ENCODE measurements at places on chromosomes 2 and 18.

DNA sequence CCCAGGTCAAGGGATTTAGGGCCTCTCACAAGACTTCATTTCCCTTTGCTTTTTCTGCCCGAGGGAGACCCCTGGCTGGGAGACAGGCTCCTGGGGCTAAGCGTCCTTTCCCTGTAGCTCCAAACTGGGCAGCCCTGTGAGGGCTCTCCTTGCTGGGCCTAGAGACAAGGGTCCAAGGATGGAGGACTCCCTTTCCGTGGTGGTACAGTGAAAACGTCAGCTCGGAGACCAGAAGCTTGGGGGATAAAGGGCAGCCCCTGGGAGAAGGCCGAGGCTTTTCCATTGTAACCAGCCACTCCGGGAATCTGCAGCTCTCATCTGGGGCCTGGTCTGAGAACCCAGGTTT is 2.3 kb downstream of the SIX2 start:
- no peak for DNase-seq

DNA sequence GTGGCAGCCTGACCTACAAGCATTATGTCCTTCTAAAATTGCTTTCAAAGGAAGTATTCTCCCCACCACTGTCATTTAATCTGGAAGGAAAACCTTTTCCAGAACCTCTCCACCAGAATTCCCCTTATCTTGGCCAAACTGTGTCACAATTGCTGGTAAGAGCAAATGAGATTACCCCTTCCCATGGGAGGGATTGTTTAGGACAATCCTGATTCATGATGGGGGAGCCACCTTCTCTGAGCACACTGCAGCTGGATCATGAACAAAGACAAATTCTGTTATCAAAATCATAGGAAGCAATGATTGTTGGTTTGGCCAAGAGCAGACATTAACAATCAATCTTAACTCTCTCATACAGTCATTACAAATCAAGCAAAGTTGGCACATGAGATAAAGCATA is 18.1 kb upstream of the ATOH8 start:
- DNase-seq: no peak

- DNase-seq: no peak
Observed at GRCh38 chr18:10476338-10476791, 21.9 kb downstream of the APCDD1 start.

DNA sequence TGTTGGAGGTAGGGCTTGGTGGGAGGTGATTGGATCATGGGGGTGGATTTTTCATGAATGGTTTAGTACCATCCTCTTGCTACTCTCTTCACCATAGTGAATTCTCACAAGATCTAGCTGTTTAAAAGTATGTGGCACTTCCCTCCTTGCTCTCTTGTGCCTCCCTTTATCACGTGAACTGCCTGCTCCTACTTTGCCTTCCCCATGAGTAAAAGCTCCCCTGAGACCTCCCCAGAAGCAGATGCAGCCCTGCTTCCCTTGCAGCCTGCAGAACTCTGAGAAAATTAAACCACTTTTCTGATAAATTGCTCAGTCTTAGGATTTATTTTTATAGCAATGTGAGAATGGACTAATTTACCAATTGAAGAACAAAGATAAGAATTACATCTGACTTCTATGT is 223.1 kb downstream of the RNF144A start:
- no peak for DNase-seq

- DNase-seq: no peak
Observed at GRCh38 chr2:21500401-21500945, 376.7 kb downstream of the TDRD15 start.

DNA sequence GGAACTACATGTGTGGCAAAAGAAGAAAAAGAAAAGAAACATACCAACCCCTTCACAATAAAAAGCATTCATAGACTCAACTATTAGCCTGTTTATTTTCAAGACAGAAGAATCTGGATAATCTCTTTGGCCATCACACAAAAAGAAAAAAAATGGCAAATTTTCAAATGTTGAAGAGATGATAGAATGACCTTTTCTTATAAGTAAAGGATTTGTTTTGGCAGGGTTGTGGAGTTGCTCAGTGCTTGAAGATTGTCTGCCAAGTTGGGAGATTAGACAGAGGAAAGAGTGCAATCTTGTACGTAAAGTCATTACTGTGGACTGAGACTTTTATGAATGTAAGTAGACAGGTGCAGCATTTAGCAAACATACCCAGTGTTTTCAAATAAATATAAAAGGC is 18.5 kb upstream of the FAM171B start:
- DNase-seq: no peak

GRCh38 chr2:9440058-9440727 is 16.7 kb downstream of the CPSF3 start:
- DNase-seq: no peak

- no peak for DNase-seq
Observed at GRCh38 chr2:59584958-59585357, 968.5 kb downstream of the BCL11A start.

DNA sequence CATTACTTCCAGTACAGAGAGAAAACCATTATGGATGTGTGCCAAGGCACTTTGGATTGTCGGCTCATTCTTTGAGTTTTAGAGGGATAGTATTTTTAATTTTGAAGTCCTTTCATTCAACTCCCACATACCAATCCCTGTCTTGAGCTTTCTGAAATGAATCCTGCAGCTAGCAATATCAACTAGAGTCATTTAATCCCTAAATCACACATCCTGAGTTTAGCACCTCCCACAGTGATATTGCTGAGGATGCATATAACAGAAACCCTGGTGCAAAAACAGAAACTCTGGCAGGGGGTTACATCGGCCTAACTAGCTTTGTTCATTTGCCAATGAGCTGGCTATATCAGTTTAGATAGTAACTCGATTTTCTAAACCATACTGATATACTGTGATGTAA is 427.3 kb downstream of the LRP1B start:
- DNase-seq: no peak

DNA sequence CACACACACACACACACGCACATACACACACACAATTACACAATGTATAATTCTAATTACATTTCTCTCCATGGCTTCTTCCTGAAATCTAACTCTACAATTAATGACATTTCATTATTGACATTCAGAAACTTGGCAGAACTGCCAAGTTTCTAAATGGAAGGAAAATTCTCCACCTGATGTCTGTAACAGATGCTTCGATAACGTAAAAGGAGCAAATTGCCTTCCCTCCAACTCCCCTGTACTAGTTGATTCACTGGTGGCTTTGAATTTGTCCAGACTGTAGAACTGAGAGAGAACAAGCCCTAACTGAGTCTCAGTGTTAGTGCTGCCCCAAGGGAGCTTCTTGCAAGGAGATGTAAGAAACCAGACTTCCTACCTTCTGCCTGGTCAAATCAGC is 255.1 kb upstream of the TMEM200C start:
- DNase-seq: no peak
